ENCODE measurements at places on chromosomes 7 and 10.

DNA sequence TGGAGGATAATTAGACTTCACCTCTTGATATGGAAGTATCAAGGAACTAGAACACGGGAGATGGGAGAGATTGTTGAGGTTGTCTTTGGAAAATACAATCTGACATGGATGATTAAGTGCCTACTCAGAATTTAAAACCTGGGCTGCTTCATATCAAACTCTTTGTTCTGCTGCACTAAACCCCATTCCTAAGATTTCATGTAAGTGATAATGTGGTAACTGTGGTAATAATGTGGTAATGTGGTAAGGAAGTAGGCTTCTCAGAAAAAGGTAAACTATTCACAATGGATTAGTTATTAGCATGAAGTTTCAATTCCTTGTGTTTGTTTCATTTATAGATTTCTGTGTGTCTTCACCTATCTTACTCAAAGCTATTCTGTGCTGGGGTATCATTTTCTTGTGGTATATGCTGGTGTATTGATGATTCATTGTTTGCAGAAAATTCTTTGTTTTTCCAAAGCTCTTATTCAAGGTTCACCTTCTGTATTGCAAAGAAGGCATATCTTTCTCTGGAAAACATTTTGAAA is 129.9 kb upstream of the TAC1 start:
- no peak for DNase-seq

DNA sequence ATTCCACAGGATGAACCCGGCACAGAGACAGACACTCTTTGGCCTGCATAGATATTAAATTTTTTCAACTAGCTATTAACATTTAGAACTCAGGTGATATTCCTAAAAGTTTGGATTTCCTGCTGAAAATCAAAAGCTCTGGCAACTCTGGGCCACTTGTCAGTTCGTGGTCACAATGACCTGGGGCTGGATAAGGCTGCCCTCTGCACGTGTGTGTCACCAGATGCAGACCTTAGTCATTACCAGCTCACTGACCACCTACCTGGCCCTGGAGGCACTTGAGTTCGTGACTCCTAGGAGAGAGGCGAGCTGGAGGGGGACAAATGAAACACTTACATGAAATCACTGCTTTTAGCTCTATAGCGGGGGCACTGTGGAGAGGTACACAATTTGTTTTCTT is 126.5 kb downstream of the HIPK2 start:
- DNase-seq, result no peak

GRCh38 chr7:122543891-122544290 is 155.0 kb downstream of the RNF133 start:
- DNase-seq, result no peak

- DNase-seq, result no peak
Observed at GRCh38 chr7:38840736-38841460, 68.1 kb downstream of the VPS41 start.

- DNase-seq, result no peak
Observed at GRCh38 chr10:3699916-3700315, 85.1 kb downstream of the KLF6 start.

DNA sequence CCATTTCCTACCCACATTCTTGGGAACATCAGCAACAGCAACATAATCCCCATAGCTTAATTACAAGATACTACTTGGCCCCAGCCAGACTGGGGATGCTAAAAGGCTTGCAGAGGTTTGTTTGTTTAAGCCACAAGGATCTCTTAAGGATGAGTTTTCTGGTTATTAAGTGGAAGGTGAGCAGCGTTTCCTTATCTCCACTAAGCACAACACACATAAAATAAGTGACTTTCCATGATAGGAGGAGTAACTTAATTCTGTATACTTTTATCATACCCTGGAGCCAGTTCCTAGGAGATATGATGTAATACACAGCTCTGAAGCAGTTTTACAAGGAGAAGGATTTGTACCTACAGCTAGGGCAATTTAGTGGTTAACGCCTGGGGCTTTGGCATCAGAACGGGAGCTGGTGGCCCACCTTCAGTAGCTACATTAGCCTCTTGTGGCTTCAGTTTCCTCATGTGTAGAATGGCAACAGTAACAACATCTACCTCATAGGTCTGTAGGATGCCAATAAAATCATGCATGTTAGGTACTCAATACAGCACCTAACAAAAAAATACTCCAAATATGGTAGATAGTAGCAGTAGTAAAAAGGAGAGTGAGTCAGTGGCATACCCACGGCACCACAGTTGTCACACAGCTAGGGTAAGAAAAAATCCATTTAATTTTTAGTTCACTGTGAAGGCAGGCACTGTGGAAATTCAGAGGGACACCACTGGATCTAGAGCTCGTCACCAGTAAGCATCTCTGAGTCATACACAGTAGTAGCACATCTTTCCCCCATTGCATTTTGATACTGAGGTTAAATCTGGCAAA is 55.2 kb downstream of the DOCK4 start:
- DNase-seq, result no peak

DNA sequence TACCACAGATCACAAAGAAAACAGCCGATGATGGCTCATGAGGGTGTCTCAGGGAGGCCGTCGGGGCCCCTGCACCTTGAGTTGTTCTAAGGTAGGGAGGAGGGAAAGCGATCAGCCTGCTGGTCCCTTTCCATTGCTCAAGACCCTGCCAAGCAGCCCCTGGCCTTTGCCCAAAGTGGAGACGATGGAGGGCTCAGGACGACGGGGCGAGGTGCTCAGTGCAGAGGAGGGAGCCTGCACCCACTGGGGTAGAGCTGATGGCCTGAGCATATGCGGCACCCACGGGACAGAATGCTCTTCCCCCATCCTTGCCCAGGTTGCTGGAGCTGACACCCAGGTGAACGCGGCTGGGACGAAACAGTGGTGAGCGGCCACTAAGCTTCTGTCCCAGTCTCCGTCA is 58.3 kb upstream of the FAM20C start:
- DNase-seq, result no peak

GRCh38 chr7:16818732-16819131 is 13.9 kb upstream of the AGR2 start:
- no peak for DNase-seq

DNA sequence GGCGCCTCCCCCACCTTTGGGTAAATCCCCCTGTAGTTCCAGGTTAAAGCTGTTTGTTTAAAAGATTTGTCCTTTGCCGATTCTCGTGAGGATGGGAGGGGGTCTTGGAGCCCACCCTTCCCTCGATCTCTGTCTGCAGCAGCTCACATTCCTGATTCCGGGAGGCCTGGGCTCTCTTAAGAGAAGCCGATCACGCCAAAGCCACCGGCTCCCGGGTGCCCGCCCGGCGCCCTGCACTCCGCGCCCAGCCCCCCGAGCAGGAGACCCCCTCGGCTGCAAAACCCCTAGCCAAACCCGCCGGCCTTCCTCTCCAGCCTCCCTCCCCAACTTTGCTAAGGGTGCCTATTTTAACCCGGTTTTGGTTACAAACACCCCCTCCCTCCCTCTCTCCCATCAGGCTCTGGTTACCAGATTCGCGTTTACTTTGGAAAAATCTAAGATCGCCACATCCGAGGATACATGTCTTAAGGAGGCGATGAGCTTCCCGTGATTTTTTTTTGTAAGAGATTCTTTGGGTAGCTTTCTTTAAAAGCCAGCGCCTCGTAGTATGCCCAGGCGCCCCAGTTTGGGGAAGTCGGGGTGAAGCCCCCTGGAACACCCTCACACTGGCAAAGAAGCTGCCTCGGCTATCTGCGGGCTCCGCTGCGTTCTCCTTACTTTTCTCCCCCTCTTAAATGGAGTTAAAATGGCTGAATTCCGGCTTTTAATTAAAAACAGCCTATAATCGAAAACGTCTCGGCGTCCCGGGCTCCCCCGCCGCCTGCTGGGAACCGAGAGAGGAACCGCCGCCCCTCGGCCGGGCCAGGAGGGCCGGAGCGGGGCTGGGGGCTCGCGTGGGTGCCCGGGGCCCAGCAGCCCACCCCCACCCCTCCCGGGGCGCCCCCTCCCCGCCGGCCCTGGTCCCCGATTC is 983 bp downstream of the TNRC18 start:
- no peak for DNase-seq

DNA sequence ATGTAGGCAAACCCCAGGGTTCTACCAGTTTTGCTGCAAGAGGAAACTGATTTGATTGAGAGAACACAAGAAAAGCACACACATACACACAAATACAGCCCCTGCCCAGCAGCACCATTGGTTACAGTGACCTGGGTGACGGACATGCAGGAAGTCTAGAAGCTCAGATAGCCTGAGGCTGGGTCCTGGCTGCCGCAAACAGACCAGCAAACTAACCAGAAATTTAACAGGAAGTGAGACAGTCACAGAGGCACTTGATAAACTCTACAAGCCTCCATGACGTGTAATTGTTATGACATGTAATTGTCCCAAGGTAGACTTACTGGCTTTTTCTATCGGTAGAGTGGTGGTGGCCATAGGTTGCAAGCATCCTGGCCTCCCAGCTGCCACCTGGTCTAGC is 58.9 kb downstream of the PRKAR2B start:
- DNase-seq, result no peak

GRCh38 chr10:4941540-4942330 is 21.5 kb upstream of the AKR1C1 start:
- DNase-seq, result no peak

GRCh38 chr10:130341356-130341755 is 205.2 kb downstream of the GLRX3 start:
- DNase-seq, result no peak

- DNase-seq, result no peak
Observed at GRCh38 chr10:35613597-35614226, 8.6 kb downstream of the GJD4 start.

GRCh38 chr7:47371733-47372368 is 210.1 kb downstream of the TNS3 start:
- no peak for DNase-seq

- DNase-seq, result no peak
Observed at GRCh38 chr7:12655161-12655560, 32.3 kb upstream of the ARL4A start.

GRCh38 chr10:9227679-9228365 is 1173.3 kb downstream of the GATA3 start:
- DNase-seq, result no peak

DNA sequence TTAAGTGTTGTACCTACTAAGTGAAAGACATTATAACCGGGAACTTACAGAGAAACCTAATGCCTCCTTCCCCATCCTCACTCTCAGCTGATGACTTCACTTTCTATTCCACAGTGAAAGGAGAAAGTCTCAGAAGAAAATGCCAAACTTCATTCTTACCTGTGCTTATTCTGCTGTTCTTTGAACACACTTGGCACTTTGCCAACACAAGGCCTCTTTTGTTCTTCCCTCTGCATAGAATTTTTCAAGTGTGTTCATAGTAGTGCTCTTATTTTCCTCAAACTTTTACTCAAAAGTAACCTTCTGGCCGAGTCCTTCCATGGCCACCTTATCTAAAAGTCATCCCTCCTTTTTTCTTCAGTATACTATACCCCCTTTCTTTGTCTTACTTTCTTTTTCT is 59.4 kb upstream of the ETV1 start:
- DNase-seq, result no peak

GRCh38 chr10:18222866-18223265 is 82.6 kb downstream of the CACNB2 start:
- no peak for DNase-seq

DNA sequence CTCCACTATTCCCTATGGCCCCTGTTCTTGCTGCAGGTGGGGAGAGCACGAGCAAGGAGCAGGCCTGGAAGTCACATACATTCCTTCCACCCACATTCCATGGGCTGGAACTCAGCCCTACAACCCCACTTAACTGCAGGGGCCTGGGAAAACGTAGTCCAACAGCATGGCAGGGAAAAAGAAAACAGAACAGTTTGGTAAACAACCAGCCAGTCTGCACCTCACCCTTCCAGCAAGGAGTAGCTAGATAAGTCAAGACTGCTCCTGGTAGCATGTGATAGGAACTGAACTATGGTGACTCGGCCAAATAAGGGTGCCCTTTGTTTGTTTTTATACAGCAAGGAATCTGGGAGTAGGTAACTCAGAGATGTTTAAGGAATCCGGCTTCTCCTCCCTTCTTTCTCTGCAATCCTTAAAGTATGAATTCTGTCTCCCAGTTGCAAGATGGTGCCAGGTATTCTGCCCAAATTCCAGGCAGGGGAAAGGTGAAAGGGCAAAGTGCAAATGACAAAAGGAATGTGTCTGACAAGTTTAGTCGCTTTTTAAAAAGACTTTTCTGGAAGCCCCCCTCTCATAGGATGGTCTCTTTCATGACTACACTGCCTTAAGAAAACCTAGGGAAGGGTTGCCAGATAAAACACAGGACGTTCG is 311.7 kb upstream of the NEBL start:
- no peak for DNase-seq

GRCh38 chr7:106358103-106358663 is 73.4 kb upstream of the NAMPT start:
- DNase-seq, result no peak

DNA sequence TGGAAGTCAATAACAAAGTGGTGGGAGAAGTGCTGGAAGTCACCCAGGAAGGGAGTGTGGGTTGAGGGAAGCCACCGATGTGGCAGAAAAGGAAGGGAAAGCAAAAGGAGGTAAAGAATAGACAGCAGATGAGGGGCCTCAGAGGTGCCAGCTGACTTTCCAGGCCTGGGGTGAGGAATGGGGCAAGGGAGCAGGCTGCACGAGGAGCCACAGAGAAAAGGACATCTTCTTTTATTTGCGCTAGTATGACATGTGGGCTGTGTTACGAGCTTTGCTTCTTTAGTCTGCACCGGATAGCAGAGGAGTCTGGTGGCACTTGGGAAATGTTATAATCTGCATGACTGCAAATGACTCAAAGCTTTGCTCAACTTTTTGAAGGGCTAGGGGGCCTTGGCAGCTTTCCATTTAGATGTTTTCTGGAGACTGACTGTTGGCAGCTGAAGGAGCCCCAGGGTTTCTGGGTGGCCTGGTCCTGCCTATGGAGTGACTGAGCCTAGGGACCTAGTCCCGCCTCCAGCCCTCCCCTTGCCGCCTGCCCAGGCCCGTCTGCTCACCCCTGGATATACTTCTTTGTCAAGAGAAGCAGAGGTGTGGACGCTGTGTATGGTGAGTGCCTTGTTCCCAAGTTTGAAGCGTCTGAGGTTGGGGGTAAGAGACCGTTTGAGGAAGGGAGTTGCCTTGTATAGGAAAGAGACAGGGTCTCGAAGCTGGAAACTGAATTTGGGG is 5.1 kb downstream of the PRXL2A start:
- DNase-seq, result no peak

DNA sequence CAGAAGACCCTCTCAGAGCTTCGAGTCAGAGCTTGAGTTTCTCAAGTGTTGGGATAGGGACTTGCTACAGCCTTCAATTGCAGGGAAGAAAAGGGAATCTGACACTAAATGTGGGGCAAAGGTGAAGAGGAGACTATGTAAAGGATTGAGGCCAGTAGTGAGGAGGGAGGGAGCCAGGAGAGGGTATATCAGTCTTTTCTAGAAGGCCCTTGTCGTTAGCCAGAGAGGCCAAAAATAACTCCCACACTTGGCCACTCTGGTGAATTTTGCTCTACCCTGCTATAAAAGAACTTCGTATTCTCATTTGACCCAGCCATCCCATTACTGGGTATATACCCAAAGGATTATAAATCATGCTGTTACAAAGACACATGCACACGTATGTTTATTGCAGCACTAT is 162.0 kb downstream of the MDFIC start:
- no peak for DNase-seq
